ENCODE measurements at places on chromosomes 16 and 17.

GRCh38 chr16:1458977-1459341 lies 14.6 kb upstream of the CCDC154 start:
- DNase-seq = no peak

- DNase-seq = no peak
Observed at GRCh38 chr16:4570688-4571321, 14.7 kb downstream of the C16orf96 start.

- DNase-seq = no peak
Observed at GRCh38 chr16:77788181-77789084, at the start of gene VAT1L. Gene VAT1L, plus strand, starts transcription at chr16:77788564. Its CDS starts 119 bp downstream, at chr16:77788683.

DNA sequence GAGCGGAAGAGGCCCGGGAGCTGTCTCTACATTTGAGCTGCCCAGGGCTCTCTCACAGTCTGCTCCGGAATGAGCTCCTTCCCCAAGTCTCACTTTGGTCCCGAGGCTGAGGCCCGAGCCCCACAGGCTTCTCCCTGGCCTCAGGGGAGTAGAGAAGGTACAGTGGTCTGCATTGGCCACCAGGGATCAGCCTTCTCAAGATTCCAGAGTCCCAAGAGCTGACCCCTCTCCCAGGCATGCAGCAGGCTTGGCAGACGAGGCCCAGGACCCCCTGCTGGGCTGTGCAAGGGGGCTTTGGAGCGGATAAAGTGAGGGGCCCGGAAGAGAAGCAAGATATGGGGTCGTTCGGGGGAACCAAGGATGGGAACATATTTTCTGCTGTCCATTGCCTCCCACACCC lies 3.1 kb downstream of the PRSS27 start:
- DNase-seq = no peak

Measured in CD4-positive, alpha-beta T cell treated with Interleukin-17A for 1 hour (primary cell).